KBM-7 (cell line): ENCODE measurements at places on chromosomes 1 and 21.

DNA sequence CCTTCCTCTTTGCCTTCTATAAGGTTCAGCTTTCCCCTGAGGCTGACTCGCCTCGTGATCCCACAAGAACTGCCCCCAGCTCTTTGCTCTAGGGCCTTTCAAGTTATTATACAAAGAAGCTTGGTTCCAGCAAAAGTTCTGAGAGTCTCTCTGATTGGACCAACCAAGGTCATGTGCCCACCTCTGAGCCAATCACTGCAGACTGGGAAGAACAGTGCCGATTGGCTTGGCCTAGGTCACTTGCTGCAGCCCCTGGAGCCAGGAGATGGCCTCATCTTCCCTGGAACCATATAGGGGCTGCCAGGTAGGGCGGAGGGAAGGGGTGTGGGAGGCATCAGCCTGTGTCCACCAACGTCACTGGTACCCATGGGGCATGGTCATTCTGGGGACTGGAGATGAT lies 22.8 kb downstream of the TAS1R2 start:
- DNase-seq = no peak

DNA sequence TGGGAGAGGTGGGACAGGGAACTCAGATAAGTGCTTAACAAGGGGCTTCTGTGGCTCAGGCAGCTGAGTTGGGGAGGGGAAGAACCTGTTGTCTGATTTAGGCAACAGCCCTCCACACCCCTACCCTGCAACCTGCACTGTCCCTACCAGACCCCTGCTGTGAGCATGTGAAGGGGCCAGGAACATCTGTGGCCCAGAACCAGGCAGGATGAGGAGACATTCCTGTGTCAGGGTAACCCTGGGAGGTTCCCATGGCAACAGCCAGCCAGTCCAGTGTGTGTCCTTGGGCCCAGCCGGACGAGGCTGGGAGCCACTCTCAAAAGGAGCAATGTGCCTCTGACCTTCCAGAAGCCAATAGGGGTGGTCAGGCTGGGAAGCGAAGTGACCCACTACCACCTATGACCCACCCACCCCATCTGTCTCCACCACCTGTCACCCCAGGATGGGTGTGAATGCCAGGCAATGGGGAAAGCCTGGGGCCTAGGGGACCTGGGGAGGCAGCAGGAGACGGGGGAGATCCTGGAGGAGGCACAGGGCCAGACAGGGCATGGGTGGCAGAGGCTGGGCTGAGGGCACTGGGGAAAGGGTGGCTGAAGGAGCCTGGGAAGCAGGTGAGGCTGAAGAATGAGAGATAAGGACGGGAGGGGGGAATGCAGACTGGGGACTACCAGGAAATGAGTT lies 5.0 kb upstream of the PMVK start:
- no peak for DNase-seq

- DNase-seq = no peak
Observed at GRCh38 chr1:151970128-151970527, 23.5 kb downstream of the S100A10 start.

GRCh38 chr21:14382486-14382834 lies 486 bp downstream of the HSPA13 start:
- no peak for DNase-seq

GRCh38 chr1:11147197-11147770 lies 41.9 kb upstream of the ANGPTL7 start:
- no peak for DNase-seq

DNA sequence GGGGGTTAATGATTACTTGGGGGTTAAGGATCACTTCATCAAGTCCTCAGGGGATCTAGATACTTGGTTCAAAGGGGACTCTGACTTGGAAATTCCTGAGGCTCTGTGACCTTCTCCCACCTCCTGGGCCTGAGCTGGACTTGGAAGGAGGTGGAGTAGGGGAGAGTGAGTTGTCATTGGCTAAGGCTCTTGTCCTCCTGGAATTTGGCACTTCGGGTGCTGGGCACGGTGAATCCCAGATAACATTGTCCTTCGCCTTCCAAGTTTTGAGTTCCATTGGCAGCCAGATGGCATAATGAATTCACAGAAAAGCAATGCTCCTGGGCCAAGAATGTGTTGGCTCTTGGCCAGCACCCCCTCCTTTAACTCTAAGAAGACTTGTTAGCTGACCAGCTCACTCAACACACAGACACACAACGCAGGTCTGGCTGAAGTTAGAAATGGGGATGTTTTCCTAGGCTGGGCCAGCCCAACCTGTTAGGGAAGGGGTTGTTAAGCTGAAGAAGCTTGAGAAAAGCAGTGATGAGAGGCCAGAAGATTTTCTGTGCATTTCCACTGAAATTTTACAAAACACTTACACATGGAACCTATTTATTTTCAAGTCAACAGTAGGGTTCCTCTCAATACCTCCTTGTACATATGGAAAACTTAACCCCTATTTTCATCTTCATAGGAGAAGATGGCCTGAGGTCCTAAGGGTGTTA lies 29.7 kb downstream of the SLC26A9 start:
- DNase-seq = no peak

- no peak for DNase-seq
Observed at GRCh38 chr1:2952371-2952770, 68.9 kb upstream of the ACTRT2 start.

GRCh38 chr1:53582211-53583020 lies 123.2 kb downstream of the DMRTB1 start:
- DNase-seq = no peak

DNA sequence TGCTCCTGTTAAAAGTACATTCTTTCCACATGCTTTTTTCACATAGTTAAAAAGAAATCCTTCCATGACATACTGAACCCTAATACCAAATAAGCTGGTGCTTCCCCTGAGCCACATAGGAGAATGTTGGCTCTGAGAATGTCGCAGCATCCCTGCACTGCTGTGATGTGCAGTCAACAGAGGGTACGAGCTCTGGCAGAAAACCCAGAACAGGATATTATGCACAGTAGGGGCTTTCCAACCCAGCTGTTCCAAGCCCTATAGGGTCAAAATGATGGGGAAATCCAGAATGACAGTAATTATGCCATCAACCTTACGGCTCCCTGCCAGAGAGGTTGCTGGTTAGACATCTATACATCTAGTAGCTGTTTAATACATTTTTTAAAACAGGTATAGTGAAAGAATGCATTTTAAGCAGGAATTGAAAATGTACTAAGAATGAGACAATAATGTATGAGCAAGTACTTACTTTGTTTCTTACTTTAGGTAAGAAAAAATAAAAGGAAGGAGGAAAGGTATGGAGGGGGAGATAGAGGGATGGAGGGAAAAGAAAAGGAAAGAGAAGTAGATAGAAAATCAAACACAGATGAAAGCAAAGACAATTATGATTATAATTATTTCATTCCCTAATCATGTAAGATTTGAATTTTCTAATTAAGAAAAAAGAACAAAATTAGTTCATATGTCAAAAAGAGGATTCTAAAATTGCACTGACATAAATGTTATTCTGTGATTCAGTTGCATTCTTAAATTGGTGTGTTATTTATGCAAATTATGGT lies 126.0 kb downstream of the NR5A2 start:
- DNase-seq = no peak

- no peak for DNase-seq
Observed at GRCh38 chr1:165637427-165637826, 6.4 kb downstream of the MGST3 start.

- peak; percentile 23 for DNase-seq
Observed at GRCh38 chr1:55478742-55479141, 263.6 kb upstream of the USP24 start.

- peak; percentile 10 for DNase-seq
Observed at GRCh38 chr1:62070384-62071011, 124.2 kb upstream of the L1TD1 start.

DNA sequence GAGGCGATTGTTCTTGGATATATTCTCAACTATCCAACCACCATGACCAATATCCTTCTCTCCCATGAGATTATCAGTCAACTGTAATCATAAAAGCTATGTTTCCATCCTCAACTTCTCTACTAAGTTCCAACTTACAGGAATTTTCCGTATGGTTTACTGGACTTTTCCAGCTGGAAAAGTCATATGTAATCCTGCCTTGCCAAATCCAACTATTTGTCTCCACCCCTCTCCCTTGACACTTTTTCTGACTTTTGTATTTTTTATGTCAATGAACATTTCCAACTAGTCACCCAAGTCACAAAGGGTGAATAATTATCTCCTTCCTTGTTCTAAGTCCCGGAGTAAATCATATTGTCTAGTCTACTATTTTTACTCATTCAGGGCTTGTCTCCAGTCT lies 293.1 kb downstream of the USP25 start:
- no peak for DNase-seq

GRCh38 chr1:81554108-81554507 lies 246.6 kb upstream of the ADGRL2 start:
- DNase-seq = no peak

DNA sequence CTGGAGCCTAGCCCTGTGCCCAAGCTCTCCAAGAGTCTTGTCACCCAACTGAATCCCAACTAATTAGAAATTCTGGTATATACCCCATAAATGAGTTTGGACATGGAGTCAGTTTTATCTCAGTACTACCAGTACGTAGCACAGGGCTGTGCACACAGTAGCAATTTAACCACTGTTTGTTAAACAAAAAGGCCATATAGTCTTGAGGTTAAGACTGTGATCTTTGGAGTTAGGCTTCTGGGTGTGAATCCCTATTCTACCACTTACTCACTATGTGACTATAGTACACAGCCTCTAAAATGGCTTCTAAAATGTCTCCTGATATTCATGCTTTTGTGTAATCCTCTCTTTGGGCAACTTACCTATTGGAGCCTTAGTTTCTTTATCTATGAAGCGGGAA lies 48.2 kb downstream of the RAB3B start:
- DNase-seq = no peak

- no peak for DNase-seq
Observed at GRCh38 chr1:39836595-39837110, 46.7 kb downstream of the TRIT1 start.

DNA sequence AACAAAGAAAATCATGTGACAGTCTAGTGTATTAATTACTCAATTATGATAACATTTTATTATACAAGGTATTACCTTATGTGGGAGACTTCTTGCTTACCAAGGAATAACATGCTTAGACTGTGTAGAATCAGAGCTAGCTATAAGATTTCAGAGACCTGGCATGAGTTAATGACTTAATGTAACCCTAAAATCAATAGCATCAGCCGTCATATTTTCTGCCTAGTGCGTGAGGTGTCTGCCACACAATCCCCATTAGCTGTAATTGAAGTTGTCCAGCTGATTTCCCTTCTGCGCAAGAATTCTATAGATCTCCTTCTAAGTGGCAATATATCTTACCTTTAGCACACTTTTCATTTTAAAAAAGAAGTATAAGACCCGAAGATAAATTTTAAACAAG lies 28.8 kb downstream of the CHODL start:
- no peak for DNase-seq

- DNase-seq = peak; percentile 27
Observed at GRCh38 chr1:198986036-198986435, 347.2 kb downstream of the PTPRC start.

DNA sequence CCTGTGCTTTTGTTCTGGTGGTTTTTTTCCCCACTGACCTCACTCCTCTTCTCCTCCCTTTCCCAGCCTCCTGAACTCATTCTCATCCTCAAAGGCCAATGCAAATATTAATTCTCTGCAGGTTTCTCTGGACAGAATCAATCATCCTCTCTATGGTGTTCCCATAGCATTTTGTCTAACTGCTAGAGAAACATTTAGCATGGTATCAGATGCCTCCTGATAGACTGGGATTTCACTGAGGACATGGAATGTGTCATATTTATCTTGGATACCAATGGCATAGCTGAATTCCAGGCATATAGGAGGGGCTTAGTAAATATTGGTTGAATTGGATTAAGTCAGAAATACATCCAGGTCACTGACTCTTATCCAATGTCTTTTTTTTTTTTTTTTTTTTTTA lies 46.1 kb upstream of the SRP9 start:
- DNase-seq = no peak

DNA sequence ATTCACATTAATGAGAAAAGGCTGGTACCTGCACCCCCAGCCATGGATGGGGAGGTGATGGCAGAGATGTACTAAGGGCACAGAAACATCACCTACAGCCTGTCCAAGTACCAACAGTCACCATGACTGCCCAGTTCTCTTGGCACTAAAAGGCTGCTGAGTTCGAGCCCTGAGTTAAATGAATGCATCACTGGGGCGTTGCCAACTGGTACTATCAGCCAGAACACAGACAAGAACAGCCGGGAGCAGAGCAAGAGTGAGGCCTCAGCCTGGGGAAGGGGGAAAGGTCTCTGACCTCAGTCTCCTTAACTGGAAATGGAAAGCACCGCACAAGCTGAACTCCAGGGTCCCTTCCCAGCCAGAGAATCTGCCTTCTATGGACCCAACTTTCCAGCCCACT lies 60.5 kb downstream of the GLIS1 start:
- DNase-seq = no peak

DNA sequence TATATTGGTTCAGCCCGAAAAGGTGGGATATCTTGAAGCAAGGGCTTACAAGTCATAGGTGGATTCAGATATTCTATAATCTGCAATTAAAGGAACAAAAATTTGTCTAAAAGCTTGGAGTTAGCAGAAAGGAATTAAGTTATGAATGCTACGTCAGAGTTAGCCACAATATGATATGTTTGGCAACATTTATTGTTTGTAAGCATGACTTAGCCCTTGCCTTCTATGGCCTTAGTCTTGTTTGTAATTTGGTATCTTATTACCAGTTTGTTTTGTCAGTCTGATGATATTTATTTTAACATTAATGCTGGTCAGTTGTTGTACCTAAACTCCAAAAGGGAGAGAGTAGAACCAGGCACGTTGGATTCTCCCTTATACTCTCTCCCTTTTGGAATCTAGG lies 43.1 kb upstream of the SUCO start:
- DNase-seq = no peak

GRCh38 chr1:160761046-160761445 lies 22.0 kb downstream of the SLAMF7 start:
- DNase-seq = no peak

DNA sequence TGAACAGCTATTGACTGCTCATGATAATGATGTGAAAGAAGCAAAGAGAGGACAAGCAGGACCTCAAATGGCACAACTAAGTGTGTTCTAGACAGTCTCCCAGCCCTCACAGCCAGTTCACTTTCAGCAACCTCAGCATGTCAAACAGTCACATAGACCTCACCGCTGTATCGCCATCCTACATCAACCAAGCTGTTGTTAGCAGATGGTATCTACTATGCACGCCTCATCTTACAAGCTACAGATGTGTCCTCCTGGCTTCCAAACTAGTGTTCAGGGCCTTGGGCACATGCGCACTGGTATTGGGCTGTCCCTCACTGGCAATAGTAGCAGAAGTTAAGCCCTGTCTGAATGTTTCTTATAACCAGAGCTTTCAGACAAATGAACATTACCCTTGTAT lies 28.4 kb downstream of the EVI5 start:
- DNase-seq = no peak

DNA sequence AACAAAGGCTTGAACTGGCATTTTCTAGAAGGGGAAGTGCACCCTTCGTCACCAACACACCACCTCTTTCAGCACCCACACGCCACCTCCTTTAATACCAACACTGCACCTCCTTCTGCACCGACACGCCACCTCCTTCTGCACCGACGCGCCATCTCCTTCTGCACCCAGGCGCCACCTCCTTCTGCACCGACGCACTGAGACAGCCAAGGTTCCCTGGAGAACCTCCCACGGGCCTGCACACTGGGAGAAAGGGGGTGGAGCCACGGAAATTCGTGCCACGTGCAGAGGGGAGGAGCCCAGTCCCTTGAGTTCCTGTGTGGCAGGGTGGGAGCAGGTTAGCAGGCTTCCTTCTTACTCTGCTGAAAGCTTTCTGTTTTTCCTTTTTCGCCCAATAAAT lies 327.9 kb upstream of the C1orf174 start:
- DNase-seq = no peak

- DNase-seq = no peak
Observed at GRCh38 chr1:178536329-178536728, 23.4 kb downstream of the TEX35 start.
